Stimulated activated CD4-positive, alpha-beta T cell treated with anti-CD3 and anti-CD28 coated beads, Interleukin-2, amount 100 ng/mL, for 4 hours (primary cell): ENCODE measurements at places on chromosomes 16 and 17.

DNA sequence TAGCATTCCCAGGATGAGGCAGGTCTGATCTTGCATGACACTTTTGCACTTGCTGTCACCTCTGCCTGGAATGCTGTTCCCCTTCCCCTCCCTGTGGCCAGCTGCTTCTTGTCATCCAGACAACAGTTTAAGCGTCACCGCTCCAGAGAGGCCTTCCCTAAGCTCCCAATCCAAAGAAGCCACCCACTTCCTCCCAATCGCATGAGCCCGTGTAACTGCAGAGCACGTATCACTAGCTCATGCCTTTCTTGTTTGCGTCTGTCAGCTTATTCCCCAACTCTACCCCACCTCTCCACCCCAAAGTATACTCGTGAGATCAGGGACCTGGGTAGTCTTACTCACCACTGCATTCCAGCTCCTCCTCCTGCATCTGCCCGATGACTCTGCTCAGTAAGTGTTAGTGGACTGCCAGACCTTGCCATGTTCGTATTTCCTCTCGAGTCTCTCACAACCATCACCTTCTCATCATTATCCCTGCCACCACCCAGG, 92.8 kb downstream of the GAS7 start:
- DNase-seq, result no peak

- no peak for DNase-seq
Observed at GRCh38 chr17:60528828-60529227, 2.8 kb upstream of the APPBP2 start.

GRCh38 chr16:11583889-11584565, 2.7 kb downstream of the LITAF start:
- DNase-seq, result no peak

DNA sequence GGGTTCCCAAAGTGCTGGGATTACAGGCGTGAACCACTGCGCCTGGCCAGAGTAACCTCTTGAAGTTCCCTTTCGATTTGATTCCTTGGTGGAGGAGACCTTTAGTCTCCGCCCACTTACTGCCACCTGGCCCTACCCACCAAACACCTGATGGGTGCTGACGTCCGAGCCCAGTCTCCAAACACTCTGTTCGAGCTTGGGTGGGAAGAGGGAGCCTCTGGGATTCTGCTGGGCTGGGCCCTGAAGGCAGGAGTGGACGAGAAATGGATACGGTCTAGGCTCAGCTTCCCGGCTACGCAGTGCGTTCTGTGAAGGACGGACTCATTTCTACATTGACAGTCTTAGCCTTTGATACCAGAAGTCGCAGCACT, 870 bp upstream of the ITGA3 start:
- DNase-seq, result no peak

DNA sequence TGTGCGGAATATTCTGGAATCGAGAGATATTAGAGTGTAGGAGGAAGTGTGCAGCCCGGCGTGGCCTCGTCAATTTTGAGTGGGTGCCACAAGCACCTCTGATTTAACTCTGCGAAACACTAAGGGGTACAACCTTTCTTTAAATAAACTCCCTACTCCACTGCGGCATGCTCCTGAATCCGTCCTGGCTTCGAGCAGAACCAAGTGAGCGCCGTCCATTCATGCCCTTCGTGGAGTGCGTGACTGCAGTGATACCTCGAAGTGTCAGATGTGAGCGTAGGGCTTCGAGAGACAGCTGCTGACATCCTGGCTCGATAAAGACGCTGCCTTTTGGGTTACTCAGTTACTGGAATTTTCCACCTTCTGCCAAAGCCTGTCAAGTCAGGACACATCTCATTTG, 128.8 kb downstream of the FOXL1 start:
- DNase-seq, result no peak

- no peak for DNase-seq
Observed at GRCh38 chr17:77724876-77725615, 233.5 kb upstream of the TNRC6C start.
